ENCODE measurements at places on chromosomes 16 and 17.

DNA sequence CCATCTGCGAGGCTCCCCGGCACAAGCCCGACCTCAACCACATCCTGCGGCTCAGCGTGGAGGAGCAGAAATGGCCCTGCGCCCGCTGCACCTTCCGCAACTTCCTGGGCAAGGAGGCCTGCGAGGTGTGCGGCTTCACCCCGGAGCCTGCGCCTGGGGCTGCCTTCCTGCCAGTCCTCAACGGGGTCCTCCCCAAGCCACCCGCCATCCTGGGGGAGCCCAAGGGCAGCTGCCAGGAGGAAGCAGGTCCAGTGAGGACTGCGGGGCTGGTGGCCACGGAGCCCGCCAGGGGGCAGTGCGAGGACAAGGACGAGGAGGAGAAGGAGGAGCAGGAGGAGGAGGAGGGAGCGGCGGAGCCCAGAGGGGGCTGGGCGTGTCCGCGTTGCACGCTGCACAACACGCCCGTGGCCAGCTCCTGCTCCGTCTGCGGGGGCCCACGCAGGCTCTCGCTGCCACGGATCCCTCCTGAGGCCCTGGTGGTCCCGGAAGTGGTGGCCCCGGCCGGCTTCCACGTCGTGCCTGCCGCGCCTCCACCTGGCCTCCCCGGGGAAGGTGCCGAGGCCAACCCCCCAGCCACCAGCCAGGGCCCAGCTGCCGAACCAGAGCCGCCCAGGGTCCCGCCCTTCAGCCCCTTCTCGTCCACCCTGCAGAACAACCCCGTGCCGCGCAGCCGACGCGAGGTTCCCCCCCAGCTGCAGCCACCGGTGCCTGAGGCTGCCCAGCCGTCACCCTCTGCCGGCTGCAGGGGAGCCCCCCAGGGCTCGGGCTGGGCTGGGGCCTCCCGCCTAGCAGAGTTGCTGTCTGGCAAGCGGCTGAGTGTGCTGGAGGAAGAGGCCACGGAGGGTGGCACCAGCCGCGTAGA, 13.1 kb upstream of the PRR35 start:
- DNase-seq = peak; percentile 51

DNA sequence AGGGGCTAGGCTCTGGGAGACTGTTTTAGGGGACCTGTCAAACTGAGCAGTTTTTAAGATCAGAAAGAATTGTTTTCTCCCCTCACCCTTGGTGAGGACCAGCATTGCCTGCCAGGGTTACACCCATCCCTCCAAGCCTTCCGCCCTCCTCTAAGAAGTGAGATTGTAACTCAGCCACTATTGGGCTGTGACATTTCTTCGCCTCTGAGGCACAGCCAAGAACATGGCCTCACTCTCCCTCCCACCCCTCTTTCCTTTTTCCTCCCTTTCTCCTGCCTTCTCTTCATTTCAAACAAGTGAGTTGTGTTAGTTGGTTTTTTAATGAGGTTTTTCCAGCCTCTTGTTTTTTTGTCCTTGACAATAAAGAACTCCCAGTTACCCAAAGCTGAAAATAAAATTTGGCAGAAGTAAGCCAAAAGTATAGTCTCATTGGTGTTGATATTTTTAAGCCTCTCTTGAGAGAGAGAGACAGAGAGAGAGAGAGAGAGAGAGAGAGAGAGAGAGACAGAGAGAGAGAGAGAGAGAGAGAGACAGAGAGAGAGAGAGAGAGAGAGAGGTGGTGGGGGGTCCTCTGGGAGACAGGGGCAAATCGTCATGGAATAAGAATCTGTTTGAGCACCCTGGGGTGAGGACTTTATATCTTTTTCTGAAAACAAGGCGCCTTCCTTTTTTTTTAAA, 77.2 kb upstream of the TBX2 start:
- DNase-seq = no peak

- DNase-seq = no peak
Measured at GRCh38 chr17:2312736-2313135, 9.0 kb downstream of the SRR start.

DNA sequence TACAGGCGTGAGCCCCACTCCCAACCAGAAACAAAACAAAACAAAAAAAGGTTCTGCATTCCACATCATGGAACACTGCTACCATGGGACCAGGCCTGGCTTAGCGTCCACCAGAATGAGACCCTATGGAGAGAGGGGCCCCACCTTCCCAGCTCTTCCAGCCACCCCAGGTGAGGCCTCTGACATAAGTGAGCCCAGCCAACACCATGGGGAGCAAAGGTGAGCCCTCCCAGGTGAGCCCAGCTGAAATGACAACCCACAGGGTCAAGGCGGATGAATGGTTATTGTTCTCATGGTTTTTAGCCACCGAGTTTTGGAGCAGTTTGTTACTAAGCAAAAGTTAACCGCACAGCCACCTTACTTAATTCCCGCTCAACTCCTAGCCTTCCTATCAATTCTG, 16.3 kb downstream of the LGALS3BP start:
- no peak for DNase-seq

GRCh38 chr16:22161999-22162655, at the start of gene SDR42E2:
TSS of gene SDR42E2 (plus strand) at chr16:22162506. CDS start at chr16:22165583, 3,077 bp downstream.
- no peak for DNase-seq

- DNase-seq = no peak
Measured at GRCh38 chr17:56919717-56920116, 5.9 kb upstream of the TRIM25 start.

DNA sequence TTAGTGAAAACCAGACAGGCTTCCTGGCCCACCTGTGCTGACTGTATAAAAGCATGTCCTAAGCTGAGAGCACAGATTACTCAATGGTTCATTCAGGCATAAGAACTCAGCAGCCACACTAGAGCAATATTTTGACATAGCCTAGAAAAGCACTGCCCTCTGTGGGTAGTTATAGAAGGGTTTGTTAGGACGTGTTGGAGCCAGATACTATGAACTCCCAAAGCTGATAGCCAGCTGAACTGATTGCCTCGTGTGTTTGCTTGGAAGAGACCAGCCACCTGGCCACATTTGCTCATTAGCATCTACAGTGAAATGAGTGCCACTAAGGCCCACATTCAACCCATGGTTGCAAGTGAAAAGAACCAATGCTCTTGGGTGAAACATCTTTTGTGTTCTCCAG, 30.8 kb upstream of the ABCA5 start:
- DNase-seq = no peak

GRCh38 chr16:85206472-85207356, 94.4 kb upstream of the CIBAR2 start:
- no peak for DNase-seq

GRCh38 chr16:27748868-27749546, 199.1 kb downstream of the KATNIP start:
- DNase-seq = peak; percentile 38

DNA sequence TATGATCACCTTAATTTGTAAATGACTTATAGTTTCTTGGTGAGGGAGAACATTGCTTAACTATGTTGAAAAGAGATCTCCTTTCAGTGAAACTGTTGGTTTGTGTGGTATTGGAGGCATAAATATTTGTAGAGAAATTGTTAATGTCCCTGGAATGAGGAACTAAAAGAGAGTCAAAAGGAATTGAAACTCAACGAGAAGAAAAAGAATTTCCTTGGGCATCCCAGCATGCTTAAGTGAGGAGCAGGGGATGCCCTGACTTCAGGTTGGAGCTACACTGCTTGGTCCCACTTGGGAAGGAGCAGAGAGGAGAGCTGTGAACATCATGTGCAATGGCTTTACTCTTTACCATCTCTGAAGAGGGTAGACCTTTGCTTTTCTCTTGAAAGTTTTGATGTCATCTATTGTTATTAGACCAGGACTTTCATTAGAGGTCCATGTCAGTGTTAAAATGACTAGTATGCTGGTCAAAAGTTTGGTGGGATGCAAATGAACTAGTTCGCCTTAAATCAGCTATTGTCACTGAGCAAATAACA, 21.7 kb downstream of the KRT23 start:
- no peak for DNase-seq

- DNase-seq = no peak
Measured at GRCh38 chr16:57916735-57917438, 54.0 kb downstream of the CNGB1 start.

- no peak for DNase-seq
Measured at GRCh38 chr17:82031303-82031884, at the start of gene RAC3. TSS of gene RAC3 (plus strand) at chr17:82031678. CDS start at chr17:82031762, 84 bp downstream.

GRCh38 chr17:52606098-52606497, 447.6 kb upstream of the CA10 start:
- no peak for DNase-seq

- DNase-seq = no peak
Measured at GRCh38 chr17:81117672-81118198, 47.6 kb upstream of the PVALEF start.

DNA sequence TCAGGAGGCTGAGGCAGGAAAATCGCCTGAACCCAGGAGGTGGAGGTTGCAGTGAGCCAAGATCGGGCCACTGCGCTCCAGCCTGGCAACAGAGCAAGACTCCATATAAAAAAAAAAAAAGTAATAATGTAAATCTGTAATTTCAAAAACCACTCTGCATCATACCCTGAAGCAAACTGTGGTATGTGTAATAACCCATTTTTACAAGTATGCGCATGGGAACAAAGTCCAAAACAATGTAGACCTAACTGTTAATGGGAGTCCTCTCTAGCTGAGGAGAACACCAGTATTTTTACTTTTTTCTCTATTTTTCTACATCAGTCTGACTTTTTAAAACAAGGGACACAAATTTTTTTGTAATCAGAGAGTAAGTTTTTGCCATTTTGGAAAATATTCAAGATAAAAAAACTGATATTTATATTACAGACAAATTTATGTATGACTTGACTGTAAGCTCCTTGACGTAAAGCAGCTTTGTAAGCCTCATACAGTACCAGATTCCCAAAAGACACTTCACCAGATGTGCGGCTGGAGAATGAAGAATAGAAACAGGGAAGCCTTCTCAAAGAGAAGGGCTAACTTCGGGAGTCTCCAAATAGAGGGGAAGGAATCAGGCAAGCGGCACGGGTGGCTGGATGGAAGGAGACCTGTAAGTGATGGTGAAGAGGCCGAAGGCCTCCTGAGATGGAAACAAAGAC, 25.7 kb downstream of the CMTM4 start:
- DNase-seq = no peak

GRCh38 chr17:29563816-29564215, 3.0 kb downstream of the ABHD15 start:
- DNase-seq = no peak

DNA sequence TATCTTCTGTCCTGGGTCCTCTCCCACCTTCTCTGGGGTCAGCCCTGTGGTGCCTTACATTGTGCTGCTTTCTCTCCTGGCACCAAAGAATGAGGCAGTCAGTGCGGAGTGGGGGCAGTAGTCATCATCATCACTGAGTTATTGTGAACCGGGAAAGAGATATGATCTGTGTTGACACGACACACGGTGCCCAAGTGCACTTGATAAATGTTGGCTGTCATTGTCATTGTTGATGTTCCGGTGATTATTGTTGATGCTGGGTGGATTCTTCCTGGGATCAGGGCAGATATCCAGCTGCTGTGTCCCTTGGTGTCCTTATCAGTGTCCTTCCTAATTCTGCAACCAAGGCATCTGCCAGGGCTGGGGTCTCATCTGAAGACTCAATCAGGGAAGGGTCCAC, 121.7 kb downstream of the ABCC6 start:
- DNase-seq = no peak

DNA sequence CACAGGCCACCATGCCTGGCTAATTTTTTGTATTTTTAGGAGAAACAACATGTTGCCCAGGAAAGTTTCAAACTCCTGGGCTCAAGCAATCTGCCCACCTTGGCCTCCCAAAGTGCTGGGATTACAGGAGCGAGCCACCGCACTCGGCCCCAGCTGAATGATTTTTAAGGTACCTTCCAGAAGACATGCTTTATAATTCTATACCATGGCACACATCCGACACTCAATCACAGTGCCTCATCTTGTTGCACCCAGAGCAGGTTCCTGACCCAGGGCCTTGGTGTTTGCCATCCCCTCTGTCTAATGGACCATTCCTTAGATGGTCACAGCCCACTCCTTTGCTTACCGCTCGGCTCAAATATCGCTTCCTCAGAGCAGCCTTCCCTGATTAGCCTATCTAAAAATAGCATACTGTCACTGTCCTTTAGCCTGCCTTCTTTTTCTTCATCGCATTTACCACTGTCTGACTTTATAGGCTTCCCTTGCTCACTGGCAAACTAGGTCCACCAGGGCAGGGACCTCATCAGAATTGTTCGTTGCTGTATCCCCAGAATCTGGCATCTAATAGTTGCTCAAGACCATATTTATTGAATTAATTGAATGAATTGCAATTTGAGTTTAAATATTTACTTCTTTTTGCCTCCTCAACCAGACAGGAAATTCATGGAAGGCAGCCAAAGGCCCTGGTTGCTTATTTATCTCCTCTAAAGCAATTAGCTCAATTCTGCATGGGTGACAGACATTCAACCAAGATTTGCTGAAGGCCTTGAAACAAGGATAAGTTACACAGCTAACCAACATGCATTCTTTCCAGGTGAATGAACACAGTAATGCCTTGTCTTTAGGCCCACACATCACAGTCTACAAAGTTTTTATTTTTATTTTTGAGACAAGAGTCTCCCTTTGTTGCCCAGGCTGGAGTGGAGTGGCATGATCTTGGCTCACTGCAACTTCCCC, 6.3 kb upstream of the TENT4B start:
- DNase-seq = no peak

- no peak for DNase-seq
Measured at GRCh38 chr16:81521141-81521626, 76.6 kb downstream of the CMIP start.

DNA sequence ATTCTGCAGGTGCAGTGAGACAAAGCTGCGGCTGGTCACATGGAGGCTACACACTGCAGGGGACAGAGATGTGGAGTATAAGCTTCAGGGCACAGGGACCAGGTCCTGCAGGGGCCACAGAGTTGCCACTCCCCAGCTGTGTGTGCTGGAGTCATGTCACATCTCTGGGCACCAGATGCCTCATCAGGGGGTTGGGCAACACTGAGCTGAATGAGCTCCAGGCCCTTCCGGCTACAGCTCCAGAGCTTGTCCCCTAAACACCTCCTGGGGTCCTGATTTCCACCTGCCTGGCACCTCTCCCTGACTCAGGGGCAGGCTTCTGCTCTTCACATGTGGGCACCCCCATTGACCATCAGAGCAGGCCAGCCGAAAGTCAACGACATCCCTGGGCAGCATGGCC, 32.5 kb downstream of the SPHK1 start:
- DNase-seq = no peak

DNA sequence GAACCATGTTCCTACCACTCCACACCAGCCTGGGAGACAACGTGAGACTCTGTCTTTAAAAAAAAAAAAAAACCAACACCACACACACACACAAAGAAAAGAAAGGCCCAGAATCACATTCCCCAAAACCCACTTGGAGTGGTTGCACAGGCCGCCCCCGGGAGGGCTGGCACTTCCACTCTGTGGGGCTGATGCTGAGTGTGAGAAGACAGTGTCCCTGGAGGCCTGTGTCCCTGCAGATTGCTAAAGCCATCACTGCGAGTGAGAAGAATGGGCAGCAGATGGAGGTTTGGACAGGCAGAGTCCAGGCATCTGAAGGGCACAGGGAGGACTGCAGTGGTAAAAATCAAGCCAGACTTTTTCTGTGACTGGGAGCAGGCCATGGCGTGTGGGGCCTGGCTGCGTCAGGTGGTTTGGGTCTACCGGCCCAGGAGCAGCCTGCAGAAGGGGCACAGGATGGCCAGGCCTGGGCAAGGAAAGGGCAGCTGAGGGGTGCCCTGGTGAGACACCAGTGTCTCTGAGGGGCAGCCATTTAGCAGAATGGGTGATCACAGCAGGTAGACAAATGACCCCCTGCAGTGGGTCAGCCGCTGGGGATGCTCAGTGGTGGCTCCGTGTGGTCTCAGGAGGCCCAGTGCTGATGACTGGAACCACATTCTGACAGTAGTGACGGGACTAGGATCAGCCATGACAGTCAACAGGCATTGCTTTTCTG, 13.1 kb downstream of the CTRB2 start:
- DNase-seq = no peak
